ENCODE measurements at places on chromosomes 2 and 18.

DNA sequence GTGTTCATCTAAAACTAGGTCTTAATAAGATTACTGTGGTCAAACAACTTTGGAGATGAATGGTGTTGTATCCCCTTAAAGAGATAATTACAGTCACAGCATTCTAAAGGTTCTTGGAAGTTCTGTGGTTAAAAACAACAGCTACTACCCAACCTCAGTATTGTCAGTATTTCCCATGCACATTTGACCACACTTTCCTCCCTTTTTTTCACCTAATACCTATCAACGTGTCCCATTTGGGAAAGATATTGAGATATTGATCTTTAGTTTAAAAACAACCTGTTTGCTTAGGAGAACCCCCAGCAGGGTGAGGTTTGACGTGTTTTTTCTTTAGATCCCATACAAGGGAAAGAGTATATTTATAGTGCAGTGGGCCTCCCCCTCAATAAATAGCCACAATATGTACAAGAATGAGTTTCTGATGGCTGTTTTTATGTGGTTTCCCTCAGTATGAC lies 65.6 kb downstream of the WDR7 start:
- DNase-seq, result no peak

DNA sequence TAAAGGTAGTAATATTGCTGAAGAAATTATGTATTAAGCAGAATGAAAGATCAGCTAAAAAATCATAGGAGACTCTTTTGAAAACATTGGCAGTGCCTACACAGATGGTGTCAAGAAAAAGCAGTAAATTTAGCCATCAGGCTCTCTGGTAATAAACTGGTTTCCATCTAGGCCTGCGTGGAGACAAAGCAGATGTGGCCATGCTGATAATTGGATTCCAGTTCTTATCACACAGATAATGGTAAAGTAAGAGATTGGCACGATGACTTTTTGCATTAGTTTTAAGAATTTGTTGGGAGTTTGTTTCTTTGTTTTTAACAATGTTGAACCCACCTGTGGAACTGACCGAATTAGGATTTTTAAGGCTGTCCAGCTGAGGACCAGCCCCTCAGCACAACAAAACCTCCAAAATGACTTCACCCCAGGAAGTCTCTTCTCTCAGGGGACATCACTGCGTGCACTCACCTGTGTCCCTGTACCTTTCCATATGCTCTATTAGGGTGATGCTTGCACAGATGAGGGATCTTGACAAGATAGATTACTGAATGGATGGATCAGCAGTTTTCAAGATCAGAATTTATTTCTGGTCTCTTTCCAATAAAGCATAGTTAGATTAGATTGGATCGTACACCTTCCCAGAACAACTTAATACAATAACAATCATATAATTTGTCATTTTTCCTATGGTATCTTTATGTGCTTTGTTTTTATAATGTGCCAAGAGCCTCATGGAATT lies 69.1 kb upstream of the DNAJC10 start:
- no peak for DNase-seq

DNA sequence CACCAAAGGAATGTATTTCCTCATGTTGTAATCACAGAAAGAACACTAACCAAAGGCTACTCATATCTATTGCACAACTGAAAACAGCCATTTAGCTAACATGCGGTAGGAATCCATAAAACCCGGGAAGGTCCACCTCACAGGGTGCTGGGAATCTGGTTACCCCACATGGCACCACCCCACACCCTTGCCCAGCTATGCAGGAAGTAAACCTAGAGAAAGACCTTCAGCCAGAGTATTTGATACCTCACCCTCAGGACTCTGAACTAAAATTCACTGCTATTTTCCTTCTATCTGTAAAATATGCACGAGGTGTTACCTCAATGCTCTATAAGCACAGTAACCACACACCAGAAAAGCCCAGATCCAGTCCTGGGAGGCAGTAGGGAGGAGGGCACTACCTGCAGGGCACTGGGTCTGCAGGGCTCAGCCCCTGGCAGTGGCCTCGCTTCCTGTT lies 45.8 kb downstream of the PTPN2 start:
- no peak for DNase-seq

DNA sequence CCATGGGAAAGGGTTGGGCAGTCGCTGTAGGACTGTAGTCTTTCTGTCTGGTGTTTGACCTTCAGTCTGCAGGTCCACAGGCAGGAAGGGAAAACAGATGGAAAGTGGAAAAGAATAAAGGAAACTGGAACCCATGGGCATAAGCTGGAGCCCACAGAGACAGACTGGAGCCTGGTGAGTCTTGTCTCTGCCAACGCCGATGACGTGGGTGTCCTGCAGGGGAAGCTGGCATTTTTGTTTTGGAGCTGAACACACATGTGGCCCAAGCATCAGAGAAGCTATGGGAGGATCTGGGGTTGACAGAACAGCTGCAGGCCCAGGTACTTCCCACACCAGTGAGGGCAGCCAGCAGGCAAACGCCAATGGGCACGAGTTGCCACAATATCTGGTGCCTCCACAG lies 28.2 kb upstream of the SOCS6 start:
- DNase-seq, result no peak
